NCI-H1694 (cell line): ENCODE measurements at places on chromosomes 5 and 9.

DNA sequence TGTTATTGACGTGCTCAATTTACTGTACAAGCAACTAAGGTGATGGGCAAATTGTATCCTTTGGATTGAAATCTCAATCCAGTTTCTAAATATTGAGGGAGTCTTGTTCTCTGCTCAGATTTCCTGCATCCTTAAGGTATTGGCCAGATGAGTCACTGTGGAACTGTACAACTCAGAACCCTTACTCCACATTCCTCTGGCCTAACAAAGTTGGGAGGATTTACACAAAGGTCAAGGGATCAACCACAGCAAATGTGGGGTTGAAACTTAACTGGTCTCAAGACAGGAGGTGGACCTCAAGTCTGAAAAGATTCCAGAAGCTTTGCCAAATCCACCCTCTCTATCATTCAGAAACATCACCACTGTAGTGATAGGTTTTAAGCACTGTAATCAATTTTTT lies 81.5 kb upstream of the AGXT2 start:
- no peak for DNase-seq

- no peak for DNase-seq
Measured at GRCh38 chr5:123204251-123204650, 115.2 kb downstream of the PRDM6 start.

DNA sequence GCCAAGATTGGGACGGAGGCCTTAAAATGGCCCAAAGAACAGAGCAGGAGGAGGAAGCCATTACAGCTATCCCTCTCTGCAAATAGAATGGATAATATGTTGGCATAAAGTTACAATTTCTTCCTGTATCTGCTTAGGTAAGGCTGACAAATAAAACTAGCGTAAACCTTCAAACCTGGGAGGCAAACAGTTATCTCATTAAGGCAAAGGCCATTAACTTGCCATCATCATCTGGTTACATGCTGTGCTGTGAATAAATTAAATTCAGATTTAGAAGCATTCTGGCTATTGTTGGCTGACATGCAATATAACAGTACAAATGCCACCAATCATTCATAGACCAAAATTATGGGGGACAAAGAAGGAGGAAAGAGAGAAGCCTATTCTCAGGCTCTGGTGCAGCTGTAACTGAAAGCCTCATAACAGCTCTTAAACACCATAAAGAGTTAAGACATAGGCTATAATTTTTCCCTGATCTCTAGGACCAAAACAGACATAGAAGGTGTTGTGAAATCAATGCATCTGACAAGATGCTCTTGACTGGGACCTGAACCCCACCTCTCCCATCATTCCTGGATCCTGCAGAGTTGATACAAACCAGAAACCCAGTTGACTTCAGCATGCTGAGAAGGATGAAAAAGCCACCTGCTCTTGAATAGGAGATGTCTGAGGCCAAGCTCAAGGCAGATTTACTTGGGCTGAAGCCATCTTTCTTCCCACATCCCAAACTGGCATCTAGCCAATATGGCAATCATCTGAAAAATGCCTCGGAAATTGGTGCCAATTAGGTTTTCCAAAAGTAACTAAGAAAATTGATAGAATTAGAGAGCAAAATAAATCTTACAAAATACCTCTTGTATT lies 62.5 kb downstream of the PLCXD3 start:
- no peak for DNase-seq

- DNase-seq: no peak
Measured at GRCh38 chr9:13478639-13479038, 199.1 kb upstream of the MPDZ start.

- DNase-seq: no peak
Measured at GRCh38 chr5:152501294-152501693, 96.2 kb upstream of the NMUR2 start.

DNA sequence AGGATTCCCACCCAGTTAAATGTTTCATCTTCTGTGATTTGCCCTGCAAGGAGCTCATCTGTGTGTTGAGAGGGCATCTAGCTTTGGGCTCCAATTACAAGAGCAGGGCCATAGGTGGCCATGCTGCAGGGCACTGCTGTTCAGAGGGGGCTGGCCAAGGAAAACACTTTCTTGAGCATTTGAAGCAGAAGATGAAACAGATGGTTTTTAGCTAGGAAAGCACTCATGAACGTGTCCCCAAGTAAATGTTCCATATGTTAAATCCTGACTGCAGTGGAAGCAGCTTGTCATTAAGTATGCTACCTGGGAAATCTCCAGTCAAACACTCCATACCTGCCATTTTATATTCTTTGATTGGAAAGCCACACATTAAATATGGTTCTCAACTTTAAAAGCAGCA lies 176.6 kb downstream of the FBXL7 start:
- no peak for DNase-seq

- DNase-seq: no peak
Measured at GRCh38 chr9:93139365-93140182, 5.5 kb upstream of the NINJ1 start.

DNA sequence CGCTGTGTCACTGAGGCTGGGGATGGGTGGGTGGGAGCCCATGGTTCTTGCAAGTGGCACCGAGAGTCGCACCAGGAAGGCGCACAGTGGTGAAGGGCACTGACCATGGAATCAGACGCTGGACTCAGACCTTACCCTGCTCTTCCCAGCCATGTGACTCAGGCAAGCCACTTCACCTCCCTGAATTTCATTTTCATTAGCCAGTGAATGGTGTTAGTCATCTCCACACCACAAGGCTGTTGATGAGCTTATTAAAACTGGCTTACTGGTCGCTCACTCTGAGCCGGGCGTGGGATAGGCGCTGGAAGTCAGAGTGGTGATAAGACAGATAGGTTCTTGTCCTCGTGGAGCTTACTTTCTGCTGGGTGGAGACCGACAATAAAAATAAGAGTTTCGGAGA lies 25.1 kb downstream of the FGF18 start:
- DNase-seq: no peak

- no peak for DNase-seq
Measured at GRCh38 chr5:28710360-28710759, 1672.0 kb upstream of the CDH9 start.

- no peak for DNase-seq
Measured at GRCh38 chr5:88377705-88378656, 109.3 kb upstream of the TMEM161B start.
